Tibial nerve (tissue), 4 donors: ENCODE measurements at places on chromosomes 5 and 9. TPM values are rescaled to one million over a fixed set of nuclear protein-coding genes. Genes with fewer than 3 reads are reported as not detected.
A peak's percentile ranks its signal among the peaks of the same experiment; 100 is the strongest.

IFNA13 gene
- not detected for total RNA-seq

HSDL2 gene
- 37.8 TPM for total RNA-seq

GRCh38 chr5:5490774-5491347 is 68.4 kb downstream of the ICE1 start:
- no peak overlapping the region for H3K27ac ChIP-seq
- no peaks in the 10 kb centered on the region for H3K36me3 ChIP-seq
- DNase-seq = no peak
- H3K4me1 ChIP-seq = no peaks in the 10 kb centered on the region
- no peak overlapping the region for H3K4me3 ChIP-seq
- H3K27me3 ChIP-seq = no peaks in the 10 kb centered on the region

DNA sequence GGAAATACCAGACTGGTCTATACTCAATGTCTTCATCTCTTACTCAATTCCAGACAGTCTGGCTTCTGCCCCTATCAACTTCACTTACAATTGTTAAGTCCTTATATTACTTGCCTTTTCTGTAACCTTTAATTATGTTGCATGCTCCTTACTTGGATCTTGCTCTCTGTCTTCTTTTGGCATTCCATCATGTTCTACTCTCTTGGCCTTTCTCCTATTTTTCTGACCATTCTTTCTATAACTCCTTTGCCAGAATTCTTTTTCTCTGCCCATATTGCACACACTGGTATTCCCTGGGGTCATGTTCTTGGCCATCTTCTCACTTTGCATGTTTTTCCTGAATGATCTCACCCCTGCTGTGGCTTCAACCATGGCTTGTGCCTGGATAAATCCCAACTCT is 209.8 kb upstream of the ZNF462 start:
- no peaks in the 10 kb centered on the region for H3K4me1 ChIP-seq
- no peak overlapping the region for H3K27ac ChIP-seq
- DNase-seq = peak; percentile 51
- H3K4me3 ChIP-seq = no peak overlapping the region
- no peaks in the 10 kb centered on the region for H3K36me3 ChIP-seq

- H3K27me3 ChIP-seq = no peaks in the 10 kb centered on the region
- no peaks in the 10 kb centered on the region for H3K4me1 ChIP-seq
- no peak overlapping the region for H3K27ac ChIP-seq
- DNase-seq = no peak
Observed at GRCh38 chr5:57626703-57627102, 144.1 kb upstream of the ACTBL2 start.

GCNT4 gene
- total RNA-seq = 0.98 TPM

DNA sequence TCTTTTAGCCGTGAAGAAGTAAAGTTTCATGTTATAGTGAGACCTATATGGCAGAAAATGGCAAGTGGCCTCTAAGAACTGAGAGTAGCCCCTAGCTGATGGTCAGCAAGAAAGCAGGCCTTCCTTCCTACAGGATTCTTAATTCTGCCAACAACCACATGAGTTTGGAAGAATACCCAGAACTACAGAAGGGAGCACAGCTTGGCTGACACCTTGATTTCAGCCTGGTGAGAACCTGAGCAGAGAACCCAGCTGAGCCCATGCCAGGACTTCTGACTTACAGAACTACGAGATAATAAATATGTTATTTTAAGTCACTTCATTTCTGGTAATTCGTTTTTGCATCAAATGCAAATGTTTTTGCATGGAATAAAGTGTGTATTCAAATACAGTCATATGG is 5.9 kb upstream of the FBXL17 start:
- no peaks in the 10 kb centered on the region for H3K4me1 ChIP-seq
- H3K27ac ChIP-seq = no peak overlapping the region
- H3K36me3 ChIP-seq = no peaks in the 10 kb centered on the region

- H3K27ac ChIP-seq = no peak overlapping the region
- peaks cover 86% of the 10 kb centered on the region for H3K27me3 ChIP-seq
- H3K4me1 ChIP-seq = no peaks in the 10 kb centered on the region
- DNase-seq = no peak
- H3K36me3 ChIP-seq = no peaks in the 10 kb centered on the region
Observed at GRCh38 chr5:55220433-55221185, 6.5 kb downstream of the MCIDAS start.

DNA sequence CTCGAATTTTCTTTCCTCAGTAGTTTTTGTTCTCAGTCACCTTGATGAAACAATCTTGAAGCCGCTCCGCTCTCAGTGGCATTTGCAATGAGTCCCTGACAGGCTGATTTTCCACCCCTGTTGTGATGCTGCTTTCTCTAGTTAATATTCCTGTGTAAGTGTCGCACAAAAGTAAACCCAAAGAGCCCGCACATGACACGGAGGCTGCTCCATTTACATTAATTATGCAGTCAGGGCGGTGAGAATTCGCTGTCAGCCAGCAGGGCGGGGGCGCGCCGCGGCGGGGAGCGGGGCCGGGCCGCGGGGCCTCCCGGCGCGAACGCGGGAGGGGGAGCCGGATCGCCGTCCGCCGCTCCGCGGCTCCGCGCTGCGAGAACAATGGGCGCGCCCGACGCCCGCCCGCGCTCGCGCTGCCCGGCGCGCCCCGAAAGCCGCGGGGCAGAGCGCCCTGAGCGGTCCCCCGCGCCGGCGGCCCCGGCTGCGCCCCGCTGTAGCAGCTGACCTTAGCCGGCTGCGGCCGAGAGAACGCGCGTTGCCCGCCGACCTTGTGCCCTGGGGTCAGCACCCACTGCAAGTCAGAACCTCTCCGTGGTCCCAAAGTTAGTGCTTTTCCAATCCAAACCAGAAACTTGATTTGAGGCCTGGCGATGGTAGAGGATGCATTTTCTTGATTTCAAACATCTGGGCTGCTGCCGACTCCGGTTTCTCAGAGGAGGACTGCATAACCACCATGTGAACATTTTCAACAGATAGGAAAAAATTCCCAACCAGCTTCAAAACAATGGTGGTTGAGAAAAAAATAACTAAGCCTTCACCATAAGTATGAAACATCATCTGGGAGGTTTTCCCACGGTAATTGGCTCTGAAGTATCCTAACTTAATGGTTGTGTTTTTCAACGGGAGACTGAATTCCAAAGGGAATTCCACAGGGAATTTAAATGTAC is 142.6 kb downstream of the PBX3 start:
- no peaks in the 10 kb centered on the region for H3K4me1 ChIP-seq
- H3K27me3 ChIP-seq = no peaks in the 10 kb centered on the region
- H3K36me3 ChIP-seq = no peaks in the 10 kb centered on the region
- peak overlapping the region; percentile 61 for H3K4me3 ChIP-seq
- peak overlapping the region; percentile 37 for H3K27ac ChIP-seq

- H3K27ac ChIP-seq = no peak overlapping the region
- H3K27me3 ChIP-seq = no peaks in the 10 kb centered on the region
- H3K4me1 ChIP-seq = no peaks in the 10 kb centered on the region
- H3K4me3 ChIP-seq = no peak overlapping the region
- H3K36me3 ChIP-seq = no peaks in the 10 kb centered on the region
Observed at GRCh38 chr5:63401436-63402046, 560.7 kb downstream of the HTR1A start.

DNA sequence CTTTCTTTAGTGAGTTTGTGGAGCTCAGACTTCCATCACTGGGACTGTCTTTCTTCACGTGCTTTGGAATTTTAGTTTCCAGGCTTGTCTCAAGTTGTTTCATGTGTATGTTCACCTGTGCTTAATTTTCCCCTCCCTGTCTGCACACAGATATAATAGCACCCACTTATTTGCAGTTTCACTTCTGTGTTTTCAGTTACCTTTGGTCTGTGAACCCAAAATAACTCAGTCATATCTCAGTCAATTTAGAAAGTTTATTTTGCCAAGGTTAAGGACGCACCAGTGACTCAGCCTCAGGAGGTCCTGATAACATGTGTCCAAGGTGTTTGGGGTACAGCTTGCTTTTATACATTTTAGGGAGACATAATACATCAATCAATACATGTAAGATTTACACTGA is 330.4 kb downstream of the ICE1 start:
- H3K4me3 ChIP-seq = no peak overlapping the region
- H3K27me3 ChIP-seq = no peaks in the 10 kb centered on the region
- H3K4me1 ChIP-seq = no peaks in the 10 kb centered on the region

- H3K4me3 ChIP-seq = no peak overlapping the region
- no peak for DNase-seq
- no peaks in the 10 kb centered on the region for H3K36me3 ChIP-seq
- H3K27me3 ChIP-seq = no peaks in the 10 kb centered on the region
Observed at GRCh38 chr5:67013719-67014118, 182.9 kb downstream of the CD180 start.

- no peak overlapping the region for H3K27ac ChIP-seq
- H3K36me3 ChIP-seq = no peaks in the 10 kb centered on the region
- H3K27me3 ChIP-seq = no peaks in the 10 kb centered on the region
- H3K4me3 ChIP-seq = no peak overlapping the region
Observed at GRCh38 chr9:71929223-71929622, 17.8 kb downstream of the C9orf85 start.

FYB1 gene
- 6.7 TPM for total RNA-seq

GRCh38 chr9:13513286-13513685 is 233.8 kb upstream of the MPDZ start:
- peak overlapping the region; percentile 77 for H3K27ac ChIP-seq
- no peaks in the 10 kb centered on the region for H3K27me3 ChIP-seq
- H3K36me3 ChIP-seq = no peaks in the 10 kb centered on the region
- no peak for DNase-seq

- no peak overlapping the region for H3K27ac ChIP-seq
- H3K27me3 ChIP-seq = peaks cover 3% of the 10 kb centered on the region
- H3K4me3 ChIP-seq = no peak overlapping the region
- DNase-seq = no peak
- no peaks in the 10 kb centered on the region for H3K36me3 ChIP-seq
- H3K4me1 ChIP-seq = no peaks in the 10 kb centered on the region
Observed at GRCh38 chr5:2191972-2192371, 309.2 kb upstream of the IRX4 start.

DNA sequence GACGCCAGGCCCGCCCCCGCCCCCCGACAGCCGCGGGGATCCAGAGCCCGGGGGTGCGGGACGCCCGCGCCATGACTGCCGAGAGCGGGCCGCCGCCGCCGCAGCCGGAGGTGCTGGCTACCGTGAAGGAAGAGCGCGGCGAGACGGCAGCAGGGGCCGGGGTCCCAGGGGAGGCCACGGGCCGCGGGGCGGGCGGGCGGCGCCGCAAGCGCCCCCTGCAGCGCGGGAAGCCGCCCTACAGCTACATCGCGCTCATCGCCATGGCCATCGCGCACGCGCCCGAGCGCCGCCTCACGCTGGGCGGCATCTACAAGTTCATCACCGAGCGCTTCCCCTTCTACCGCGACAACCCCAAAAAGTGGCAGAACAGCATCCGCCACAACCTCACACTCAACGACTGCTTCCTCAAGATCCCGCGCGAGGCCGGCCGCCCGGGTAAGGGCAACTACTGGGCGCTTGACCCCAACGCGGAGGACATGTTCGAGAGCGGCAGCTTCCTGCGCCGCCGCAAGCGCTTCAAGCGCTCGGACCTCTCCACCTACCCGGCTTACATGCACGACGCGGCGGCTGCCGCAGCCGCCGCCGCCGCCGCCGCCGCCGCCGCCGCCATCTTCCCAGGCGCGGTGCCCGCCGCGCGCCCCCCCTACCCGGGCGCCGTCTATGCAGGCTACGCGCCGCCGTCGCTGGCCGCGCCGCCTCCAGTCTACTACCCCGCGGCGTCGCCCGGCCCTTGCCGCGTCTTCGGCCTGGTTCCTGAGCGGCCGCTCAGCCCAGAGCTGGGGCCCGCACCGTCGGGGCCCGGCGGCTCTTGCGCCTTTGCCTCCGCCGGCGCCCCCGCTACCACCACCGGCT is 1.0 kb downstream of the FOXE1 start:
- H3K4me1 ChIP-seq = peaks cover 21% of the 10 kb centered on the region
- H3K4me3 ChIP-seq = peak overlapping the region; percentile 14
- no peaks in the 10 kb centered on the region for H3K36me3 ChIP-seq
- no peak overlapping the region for H3K27ac ChIP-seq

DNA sequence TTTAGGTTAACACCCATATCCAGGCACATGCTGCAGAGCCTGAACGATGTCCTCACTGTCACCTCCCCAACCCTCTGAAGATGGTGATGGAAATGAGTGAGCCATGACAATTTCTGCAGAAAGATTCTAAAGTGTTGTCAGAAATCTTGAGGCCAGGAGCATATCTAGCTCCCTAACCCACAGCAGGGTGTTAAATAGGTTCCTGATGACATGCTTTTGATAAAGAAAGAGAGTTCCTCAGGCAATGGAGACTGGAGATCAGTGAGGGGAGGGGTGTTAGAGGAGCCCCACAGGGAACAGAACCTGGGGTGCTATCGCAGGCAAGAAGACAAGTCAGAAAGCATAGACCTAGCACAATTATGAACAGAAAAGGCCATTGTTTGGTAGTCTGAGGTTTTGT is 95.7 kb downstream of the ENC1 start:
- H3K4me1 ChIP-seq = no peaks in the 10 kb centered on the region
- H3K36me3 ChIP-seq = no peaks in the 10 kb centered on the region
- H3K27ac ChIP-seq = no peak overlapping the region
- H3K4me3 ChIP-seq = no peak overlapping the region
- H3K27me3 ChIP-seq = no peaks in the 10 kb centered on the region

DNA sequence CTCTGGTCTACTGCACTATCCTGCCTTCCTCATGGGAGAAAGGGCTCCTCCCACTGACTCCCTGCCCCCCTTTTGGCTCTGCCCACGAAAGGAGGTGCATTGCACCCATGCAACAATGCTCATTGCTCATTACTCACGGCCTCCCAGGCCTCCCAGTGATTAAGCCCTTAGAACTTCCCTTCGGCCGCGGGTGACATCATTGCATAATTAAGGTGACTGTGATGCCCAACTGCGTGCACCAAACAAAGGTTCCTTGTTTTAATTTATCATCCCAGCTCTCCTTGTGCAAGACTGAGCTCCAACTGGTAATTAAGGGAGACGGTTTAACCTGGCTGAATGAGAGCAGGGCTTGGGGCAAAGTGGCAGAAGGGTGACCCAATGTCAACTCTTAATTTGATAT is 180.4 kb downstream of the GAS1 start:
- H3K27me3 ChIP-seq = no peaks in the 10 kb centered on the region
- H3K4me1 ChIP-seq = no peaks in the 10 kb centered on the region
- no peak overlapping the region for H3K27ac ChIP-seq
- H3K36me3 ChIP-seq = no peaks in the 10 kb centered on the region
- H3K4me3 ChIP-seq = no peak overlapping the region

GRCh38 chr9:115213818-115214334 is 95.9 kb upstream of the TNC start:
- no peak overlapping the region for H3K27ac ChIP-seq
- no peak overlapping the region for H3K4me3 ChIP-seq
- no peaks in the 10 kb centered on the region for H3K4me1 ChIP-seq
- peak; percentile 48 for DNase-seq

DNA sequence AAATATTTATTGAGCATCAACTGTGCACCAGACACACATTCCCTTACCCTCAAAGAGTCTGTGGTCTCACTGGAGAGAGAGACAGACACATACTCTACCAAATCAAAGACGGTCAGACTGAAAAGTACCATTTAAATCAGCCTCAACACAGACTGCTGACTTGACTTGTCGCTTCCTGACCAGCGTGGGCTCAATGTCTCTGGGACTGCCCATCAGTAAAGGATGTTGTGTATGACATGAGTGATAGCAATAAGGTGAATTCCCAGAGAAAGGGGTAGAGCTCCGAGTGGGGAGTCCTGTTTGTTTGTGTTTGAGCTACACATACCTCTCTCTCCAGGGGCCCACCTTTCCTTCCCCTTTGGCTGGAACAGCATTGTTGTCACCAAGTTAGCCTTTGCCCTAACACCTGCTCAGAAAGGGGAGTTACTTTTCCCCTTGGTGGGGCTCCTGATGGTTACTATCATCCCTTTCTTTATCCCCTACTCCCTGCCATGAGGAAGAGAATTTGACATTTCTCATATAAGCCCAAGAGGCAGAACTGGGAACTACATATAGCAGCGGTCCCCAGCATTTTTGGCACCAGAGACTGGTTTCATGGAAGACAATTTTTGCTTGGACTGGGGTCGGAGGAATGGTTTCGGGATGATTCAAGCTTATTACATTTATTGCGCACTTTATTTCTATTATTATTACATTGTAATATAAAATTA is 33.9 kb downstream of the NR4A3 start:
- H3K4me3 ChIP-seq = no peak overlapping the region
- H3K36me3 ChIP-seq = no peaks in the 10 kb centered on the region
- H3K4me1 ChIP-seq = no peaks in the 10 kb centered on the region
- H3K27me3 ChIP-seq = no peaks in the 10 kb centered on the region
- no peak for DNase-seq

CCNB1 gene
- 4.4 TPM for total RNA-seq
